ENCODE measurements at places on chromosomes 5 and 9.

GRCh38 chr9:34413231-34413852, 36.6 kb upstream of the MYORG start:
- DNase-seq = peak; percentile 37

DNA sequence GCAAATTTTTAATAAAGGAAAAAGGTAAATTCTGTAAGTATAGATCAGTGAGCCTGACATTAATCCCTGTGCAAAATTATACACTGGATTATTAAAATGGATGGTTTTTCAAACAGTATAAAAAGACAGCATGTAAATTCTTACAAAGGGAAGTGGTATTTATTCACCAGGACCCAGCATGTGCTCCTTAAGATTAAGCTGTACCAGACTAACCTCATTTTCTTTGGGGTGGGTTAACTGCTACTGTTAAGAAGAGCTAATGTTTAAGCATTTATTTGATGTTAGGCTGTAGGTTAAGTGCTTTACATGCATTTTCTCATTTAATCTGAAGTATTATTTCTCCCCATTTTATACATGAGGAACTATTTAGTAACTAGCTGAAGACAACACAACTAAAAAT, 60.3 kb upstream of the RFX3 start:
- no peak for DNase-seq

DNA sequence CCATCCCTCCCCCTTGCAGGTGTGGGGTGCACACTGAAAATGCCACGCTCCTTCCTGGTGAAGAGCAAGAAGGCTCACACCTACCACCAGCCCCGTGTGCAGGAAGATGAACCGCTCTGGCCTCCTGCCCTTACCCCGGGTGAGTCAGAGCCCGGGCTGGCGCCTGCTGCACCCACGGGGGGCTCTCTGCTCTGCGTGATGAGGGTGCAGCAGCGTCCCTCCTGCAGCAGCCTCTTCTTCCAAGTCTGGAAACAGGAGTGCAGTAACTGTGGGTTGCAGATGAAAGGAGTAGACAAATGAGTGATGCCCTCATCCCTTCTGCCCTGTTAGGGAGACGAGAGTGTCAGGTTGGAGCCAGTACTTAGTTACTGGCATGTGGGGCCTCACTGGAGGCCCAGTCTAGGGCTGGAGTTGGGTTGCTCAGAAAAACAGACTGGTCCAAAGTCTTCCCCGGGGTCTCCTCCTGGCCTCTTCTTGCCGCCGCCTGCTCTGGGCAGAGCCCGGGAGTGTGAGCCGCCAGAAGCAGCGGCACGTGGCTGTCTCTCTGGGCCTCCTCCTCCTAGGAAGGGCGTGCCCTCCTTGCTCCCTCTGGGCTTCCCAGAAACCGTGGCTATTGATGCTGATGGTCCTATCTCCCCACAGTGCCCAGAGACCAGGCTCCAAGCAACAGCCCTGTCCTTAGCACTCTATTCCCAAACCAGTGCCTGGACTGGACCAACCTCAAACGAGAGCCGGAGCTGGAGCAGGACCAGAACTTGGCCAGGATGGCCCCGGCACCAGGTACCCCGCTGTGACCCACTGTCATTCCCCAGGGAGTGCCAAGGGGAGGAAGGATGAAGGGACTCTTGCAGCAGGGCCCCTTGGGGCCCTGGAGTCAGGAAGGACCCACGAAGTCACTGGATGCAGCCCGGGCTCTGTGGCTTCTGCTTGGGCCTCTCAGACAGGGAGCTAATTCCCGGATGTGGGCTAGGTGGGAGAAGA, 8.4 kb downstream of the GFI1B start:
- DNase-seq = no peak

GRCh38 chr5:148776780-148777179, 49.6 kb upstream of the ADRB2 start:
- peak; percentile 32 for DNase-seq

GRCh38 chr5:170190436-170191134, 42.2 kb upstream of the C5orf58 start:
- DNase-seq = no peak

DNA sequence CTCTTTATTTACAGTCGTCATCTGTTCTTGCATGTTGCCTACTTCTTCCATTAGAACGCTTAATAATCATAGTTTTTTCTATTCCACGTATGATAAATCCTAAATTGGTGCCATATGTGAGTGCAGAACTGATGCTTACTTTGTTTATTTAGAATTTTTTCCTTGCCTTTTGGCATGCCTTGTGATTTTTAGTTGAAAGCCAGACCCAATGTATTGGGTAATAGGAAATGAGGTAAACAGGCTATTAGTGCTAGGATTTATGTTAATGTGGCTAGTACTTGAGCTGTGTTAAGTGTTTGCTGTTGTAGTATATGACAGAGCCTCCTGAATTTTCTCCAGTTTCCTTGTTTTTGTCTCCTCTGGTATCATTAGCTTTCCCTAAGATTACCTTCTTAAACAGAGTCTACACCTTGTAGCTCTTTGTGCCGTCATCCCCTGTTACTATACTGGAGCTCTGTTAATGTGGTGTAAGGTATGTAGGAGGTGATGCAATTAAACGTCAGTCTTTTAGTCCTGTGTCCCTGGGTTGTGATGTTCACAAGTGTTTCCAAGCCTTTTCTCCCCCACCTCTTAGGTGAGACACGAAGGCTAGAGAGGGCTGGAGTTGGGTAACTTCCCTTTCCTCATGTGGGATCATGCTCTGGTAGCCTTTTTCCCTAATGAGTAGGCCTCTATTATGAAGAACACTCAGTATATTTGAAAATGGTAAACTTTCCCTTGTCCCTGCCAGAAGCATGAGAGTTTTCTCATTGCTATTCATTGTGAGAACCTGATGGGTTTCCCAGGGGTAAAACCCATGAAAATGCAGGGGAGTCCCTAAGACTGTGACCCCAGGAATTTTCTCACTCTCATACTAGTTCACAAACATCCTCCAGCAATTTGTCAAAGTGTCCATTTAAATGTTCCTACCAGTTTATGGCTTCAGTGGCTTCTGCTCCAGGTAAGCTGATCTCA, 21.2 kb downstream of the SPATA31D3 start:
- no peak for DNase-seq

DNA sequence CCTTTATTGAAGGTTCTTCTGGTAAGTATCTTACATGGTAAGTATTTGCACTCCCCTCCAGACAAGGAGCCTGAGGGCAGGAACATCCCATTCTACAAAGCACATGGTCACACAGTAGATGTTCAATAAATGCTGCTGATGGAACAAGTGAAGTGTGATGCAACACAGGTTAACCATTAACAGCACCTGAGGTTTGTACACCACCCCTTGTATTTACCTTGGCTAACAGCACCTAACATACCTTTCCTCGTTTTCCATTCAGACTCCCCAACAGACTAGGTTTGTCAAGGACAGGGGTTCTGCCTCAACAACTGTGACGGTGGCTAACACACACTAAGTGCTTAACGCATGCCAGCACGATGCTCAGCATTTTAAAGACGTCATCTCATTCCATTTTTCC, 213.6 kb downstream of the MAPKAP1 start:
- no peak for DNase-seq

Data from stimulated activated CD4-positive, alpha-beta T cell treated with anti-CD3 and anti-CD28 coated beads, Interleukin-15, amount 100 ng/mL, for 24 hours (primary cell).